Gastrocnemius medialis (tissue), 4 donors: ENCODE measurements at places on chromosomes 2 and 18. TPM values are rescaled to one million over a fixed set of nuclear protein-coding genes. Genes with fewer than 3 reads are reported as not detected.

The UGT1A8 gene
- not detected for total RNA-seq

The GPBAR1 gene
- 0.93 TPM for total RNA-seq

The ANTXR1 gene
- 8.0 TPM for total RNA-seq

The CCDC68 gene
- total RNA-seq, result 3.2 TPM

The IL36B gene
- total RNA-seq, result not detected

The TIGD1 gene
- 2.7 TPM for total RNA-seq

The TUBB8B gene
- total RNA-seq, result not detected
